ENCODE measurements at places on chromosomes 6 and 20.

DNA sequence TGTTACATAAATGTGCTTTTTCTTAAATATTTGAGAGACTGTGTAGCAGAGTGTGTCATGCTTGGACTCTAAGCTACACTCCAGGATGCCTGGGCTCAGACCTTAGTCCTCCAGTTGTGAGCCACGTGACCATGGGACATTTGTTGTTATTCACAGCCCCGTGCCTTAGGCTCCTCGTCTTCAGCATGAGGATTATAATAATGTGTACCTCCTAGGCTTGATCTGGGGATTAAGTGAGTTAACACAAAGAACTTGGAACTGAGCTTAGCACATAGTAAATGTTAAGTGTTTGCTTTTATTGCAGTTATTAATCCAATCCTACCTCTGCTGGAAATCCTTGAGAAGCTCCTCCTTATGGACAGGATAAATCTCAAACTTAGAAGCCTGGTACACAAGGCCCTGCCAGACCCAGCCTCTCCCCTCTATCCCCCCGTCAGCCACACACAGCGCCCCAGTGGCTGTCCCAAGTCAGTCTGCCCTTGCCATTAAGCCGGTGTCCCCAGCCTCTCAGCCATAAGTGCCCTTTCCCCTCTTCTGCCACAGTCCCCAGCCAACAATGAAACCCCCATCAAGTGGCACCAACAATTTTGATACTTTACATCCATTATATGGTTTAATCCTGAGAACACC is 177.5 kb downstream of the TMEM242 start:
- DNase-seq, result no peak
- no peaks in the 10 kb centered on the region for H3K4me1 ChIP-seq
- H3K27ac ChIP-seq, result no peak overlapping the region
- peaks cover 23% of the 10 kb centered on the region for H3K36me3 ChIP-seq
- no peak overlapping the region for H3K4me3 ChIP-seq

- no peak overlapping the region for H3K27ac ChIP-seq
- no peak for DNase-seq
- no peak overlapping the region for H3K4me3 ChIP-seq
- no peaks in the 10 kb centered on the region for H3K36me3 ChIP-seq
- H3K27me3 ChIP-seq, result no peaks in the 10 kb centered on the region
- H3K4me1 ChIP-seq, result no peaks in the 10 kb centered on the region
Observed at GRCh38 chr6:1481286-1481685, 91.9 kb downstream of the FOXF2 start.

- no peak overlapping the region for H3K4me3 ChIP-seq
- H3K4me1 ChIP-seq, result peaks cover 4% of the 10 kb centered on the region
- no peak overlapping the region for H3K27ac ChIP-seq
- H3K27me3 ChIP-seq, result peaks cover 33% of the 10 kb centered on the region
Observed at GRCh38 chr6:89509777-89510281, 76.9 kb downstream of the ANKRD6 start.

- H3K4me3 ChIP-seq, result no peak overlapping the region
- DNase-seq, result no peak
- no peaks in the 10 kb centered on the region for H3K36me3 ChIP-seq
- H3K27me3 ChIP-seq, result peaks cover 11% of the 10 kb centered on the region
Observed at GRCh38 chr6:137227871-137228302, 8.7 kb upstream of the IFNGR1 start.

DNA sequence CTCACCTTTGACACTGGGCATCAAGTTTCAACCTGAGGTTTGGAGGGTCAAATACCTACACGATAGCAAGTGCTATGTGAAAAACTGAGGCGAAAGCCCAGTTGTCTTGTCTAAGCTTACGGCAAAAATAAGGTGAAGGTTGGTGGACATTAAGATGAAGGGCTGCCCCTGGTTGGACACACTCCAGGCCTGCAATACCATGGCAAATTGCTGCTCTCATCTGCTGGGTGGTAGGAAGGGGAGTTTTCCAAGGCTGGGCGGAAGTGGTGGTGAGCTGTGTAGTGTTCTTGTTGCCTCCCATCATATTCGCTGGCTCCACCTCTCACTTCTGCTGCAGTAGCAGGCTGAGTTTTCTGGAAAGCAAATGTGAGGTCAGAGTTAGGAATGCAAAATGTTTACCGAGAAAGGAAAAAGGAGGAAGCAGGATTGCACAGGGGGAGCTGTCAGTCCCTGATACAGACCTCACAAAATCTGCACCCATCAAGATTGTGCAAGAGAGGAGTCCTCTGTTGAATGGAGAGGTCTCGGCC is 33.7 kb downstream of the SCP2D1 start:
- H3K27ac ChIP-seq, result no peak overlapping the region
- H3K27me3 ChIP-seq, result no peaks in the 10 kb centered on the region
- no peaks in the 10 kb centered on the region for H3K4me1 ChIP-seq

DNA sequence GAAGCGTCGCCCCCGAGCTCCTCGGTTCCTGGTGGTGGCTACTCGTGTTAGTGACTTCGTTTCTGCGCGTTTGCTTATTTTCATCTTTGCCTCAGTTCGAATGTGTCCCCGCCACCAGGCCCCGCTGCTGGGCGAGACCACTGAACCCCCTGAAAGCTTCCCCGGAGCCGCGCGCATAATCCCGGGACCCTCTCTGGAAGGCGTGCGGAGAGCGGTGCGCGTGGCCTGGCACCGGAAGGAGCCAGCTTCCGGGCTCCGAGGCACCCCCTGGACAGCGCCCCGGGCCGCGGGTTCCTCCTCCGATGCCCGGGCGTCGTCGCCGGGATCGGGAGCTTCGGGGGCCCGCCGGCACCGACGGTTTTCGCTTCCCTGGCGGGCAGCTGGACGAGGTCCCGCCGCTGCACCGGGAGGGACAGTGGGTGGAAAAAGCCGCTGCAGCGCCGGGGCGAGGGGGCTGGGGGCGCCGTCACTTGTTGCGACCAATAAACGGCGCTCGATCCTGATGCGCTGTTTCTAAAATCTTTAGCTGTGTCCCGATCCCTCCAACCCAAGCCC is 643 bp upstream of the SLC35D3 start:
- H3K27ac ChIP-seq, result no peak overlapping the region
- H3K4me1 ChIP-seq, result peaks cover 31% of the 10 kb centered on the region
- no peaks in the 10 kb centered on the region for H3K36me3 ChIP-seq
- H3K27me3 ChIP-seq, result peaks cover 45% of the 10 kb centered on the region
- DNase-seq, result no peak
- peak overlapping the region; percentile 23 for H3K4me3 ChIP-seq

GRCh38 chr20:1473246-1474220 is 6.9 kb upstream of the NSFL1C start:
- DNase-seq, result no peak
- peaks cover 30% of the 10 kb centered on the region for H3K4me1 ChIP-seq
- H3K27me3 ChIP-seq, result no peaks in the 10 kb centered on the region

DNA sequence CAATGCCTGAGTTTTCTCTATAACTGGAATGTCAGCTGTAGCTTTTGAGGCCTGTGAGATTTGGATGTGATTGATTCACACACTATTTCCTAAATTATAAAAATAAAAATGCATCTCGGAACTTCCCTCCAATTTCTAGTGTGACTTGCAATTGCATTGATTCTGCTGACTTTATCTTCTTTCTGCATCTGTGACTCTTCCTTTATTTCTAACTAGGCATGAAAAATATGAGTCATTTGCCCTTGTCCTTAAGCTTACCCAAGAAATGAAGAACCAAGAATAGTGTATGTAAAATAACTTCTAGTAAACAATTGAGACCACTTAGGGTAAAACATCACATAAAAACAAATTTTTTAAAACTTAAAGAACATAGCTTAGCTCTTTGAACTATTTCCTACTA is 12.9 kb downstream of the OR2J2 start:
- no peaks in the 10 kb centered on the region for H3K27me3 ChIP-seq
- no peaks in the 10 kb centered on the region for H3K4me1 ChIP-seq
- DNase-seq, result no peak
- no peak overlapping the region for H3K4me3 ChIP-seq
- H3K27ac ChIP-seq, result no peak overlapping the region

DNA sequence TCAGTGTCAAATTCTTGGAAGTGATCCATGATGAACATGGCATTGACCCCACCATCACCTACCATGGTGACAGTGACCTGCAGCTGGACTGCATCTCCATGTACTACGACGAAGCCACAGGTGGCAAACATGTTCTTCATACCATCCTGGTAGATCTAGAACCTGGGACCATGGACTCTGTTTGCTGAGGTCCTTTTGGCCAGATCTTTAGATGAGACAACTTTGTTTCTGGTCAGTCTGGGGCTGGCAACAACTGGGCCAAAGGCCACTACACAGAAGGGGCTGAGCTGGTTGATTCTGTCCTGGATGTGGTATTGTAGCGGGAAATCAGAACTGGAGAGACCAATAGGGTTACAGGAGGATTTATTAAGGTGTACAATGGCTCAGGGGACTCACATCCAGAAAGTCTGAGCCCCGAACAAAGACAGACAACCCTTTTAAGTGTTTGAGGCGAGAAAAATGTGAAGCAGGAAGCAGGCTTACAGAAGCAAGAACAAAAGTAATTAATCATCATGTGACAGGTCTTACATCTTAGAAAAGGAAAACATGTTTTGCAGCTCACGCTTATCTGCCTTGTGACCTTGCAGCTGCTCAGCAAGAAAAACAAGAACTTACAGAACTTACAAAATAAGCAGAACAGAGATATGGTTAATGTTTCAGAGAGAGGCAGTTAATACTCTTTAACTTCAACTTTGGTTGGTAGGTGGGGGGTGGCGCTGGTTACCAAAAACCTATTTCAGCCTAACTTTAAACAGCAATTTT is 58.8 kb upstream of the MOCS1 start:
- H3K27ac ChIP-seq, result peak overlapping the region; percentile 69
- DNase-seq, result no peak
- H3K36me3 ChIP-seq, result no peaks in the 10 kb centered on the region
- no peaks in the 10 kb centered on the region for H3K27me3 ChIP-seq
- peaks cover 24% of the 10 kb centered on the region for H3K4me1 ChIP-seq
- no peak overlapping the region for H3K4me3 ChIP-seq

GRCh38 chr20:1005452-1006027 is 3.4 kb upstream of the RSPO4 start:
- peaks cover 3% of the 10 kb centered on the region for H3K4me1 ChIP-seq
- H3K27me3 ChIP-seq, result no peaks in the 10 kb centered on the region
- H3K36me3 ChIP-seq, result no peaks in the 10 kb centered on the region
- H3K27ac ChIP-seq, result no peak overlapping the region
- H3K4me3 ChIP-seq, result no peak overlapping the region
